ENCODE measurements at places on chromosomes 4 and X. TPM values are rescaled to one million over a fixed set of nuclear protein-coding genes. Genes with fewer than 3 reads are reported as not detected.

Gene HTN1
- polyA plus RNA-seq = not detected

Gene CXCL13
- polyA plus RNA-seq = 1.2 TPM

Gene FMR1NB
- not detected for polyA plus RNA-seq

Gene MAGEA2
- polyA plus RNA-seq = not detected

Gene C4orf33
- 12.8 TPM for polyA plus RNA-seq

Gene ZFP92
- polyA plus RNA-seq = 0.04 TPM

Gene VCX2
- not detected for polyA plus RNA-seq

Gene DGKK
- polyA plus RNA-seq = not detected

Gene SPATA18
- polyA plus RNA-seq = 3.2 TPM

Gene CT45A2
- polyA plus RNA-seq = not detected

Gene DIAPH2
- polyA plus RNA-seq = 4.5 TPM

Gene LINC00632
- polyA plus RNA-seq = 0.16 TPM

Gene OCRL
- 7.5 TPM for polyA plus RNA-seq

Gene SH3D19
- polyA plus RNA-seq = 19.1 TPM

Gene TRPC3
- polyA plus RNA-seq = 0.05 TPM

Gene TENT5D
- polyA plus RNA-seq = not detected

Gene TCEAL7
- polyA plus RNA-seq = 0.88 TPM

Gene RBM46
- polyA plus RNA-seq = not detected

Gene SLC38A5
- polyA plus RNA-seq = 16.3 TPM

Gene BANK1
- polyA plus RNA-seq = 0.39 TPM

Gene GYG2
- 0.16 TPM for polyA plus RNA-seq

Gene RNF150
- polyA plus RNA-seq = 0.41 TPM

Gene SPANXN3
- polyA plus RNA-seq = not detected

Gene UTP14A
- 14.1 TPM for polyA plus RNA-seq

Gene RADX
- polyA plus RNA-seq = 1.1 TPM

Gene CDS1
- 16.2 TPM for polyA plus RNA-seq

Gene STIM2
- 3.4 TPM for polyA plus RNA-seq

Gene SLC6A14
- 1.3 TPM for polyA plus RNA-seq

Gene STOX2
- 2.6 TPM for polyA plus RNA-seq

Gene ATP2B3
- not detected for polyA plus RNA-seq

Gene COX7B2
- not detected for polyA plus RNA-seq

Gene CTAG1A
- polyA plus RNA-seq = not detected

Gene CFAP299
- polyA plus RNA-seq = not detected

Gene RAB41
- polyA plus RNA-seq = not detected

Gene MUC7
- not detected for polyA plus RNA-seq

Gene USP51
- 0.24 TPM for polyA plus RNA-seq

Gene ZAR1
- polyA plus RNA-seq = not detected

Gene PASD1
- polyA plus RNA-seq = not detected

Gene RASGEF1B
- 7.4 TPM for polyA plus RNA-seq

Gene NWD2
- under 0.01 TPM for polyA plus RNA-seq

Gene WNK3
- polyA plus RNA-seq = 0.18 TPM

Gene SSX7
- polyA plus RNA-seq = not detected

Gene EGFL6
- 3.0 TPM for polyA plus RNA-seq
